T-helper 17 cell (primary cell): ENCODE measurements at places on chromosomes 7 and 10. TPM values are rescaled to one million over a fixed set of nuclear protein-coding genes. Genes with fewer than 3 reads are reported as not detected.

The C10orf67 gene
- total RNA-seq, result 0.26 TPM

The PTF1A gene
- not detected for total RNA-seq

The UNCX gene
- total RNA-seq, result not detected

The TEX36 gene
- not detected for total RNA-seq

The GIMAP8 gene
- 8.1 TPM for total RNA-seq

The GNGT1 gene
- total RNA-seq, result not detected

The NUTM2A gene
- total RNA-seq, result 1.7 TPM

The AGBL3 gene
- total RNA-seq, result 2.4 TPM
